MCF 10A (cell line): ENCODE measurements at places on chromosomes 7 and 10. TPM values are rescaled to one million over a fixed set of nuclear protein-coding genes. Genes with fewer than 3 reads are reported as not detected.
A peak's percentile ranks its signal among the peaks of the same experiment; 100 is the strongest.

DNA sequence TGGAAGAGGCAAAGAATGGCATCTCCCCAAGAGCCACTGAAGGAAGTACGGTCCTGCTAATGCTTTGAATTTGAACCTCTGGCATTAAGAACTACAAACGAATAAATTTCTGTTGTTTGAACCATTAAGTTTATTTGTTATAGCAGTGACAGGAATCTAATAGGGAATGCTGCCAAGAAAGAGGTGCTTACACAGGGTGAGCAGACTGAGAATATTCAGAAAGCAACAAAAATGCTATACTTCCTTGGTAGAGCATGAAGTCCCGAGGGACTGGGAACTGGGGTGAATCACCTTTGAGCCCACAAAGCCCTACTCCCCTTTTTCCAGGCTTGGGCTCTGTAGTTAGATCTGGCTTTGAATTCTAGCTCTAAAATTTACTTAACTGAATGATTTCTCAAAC lies 45.0 kb downstream of the PANK1 start:
- H3K4me1 ChIP-seq = no peaks in the 10 kb centered on the region
- H3K36me3 ChIP-seq = peaks cover 21% of the 10 kb centered on the region
- no peaks in the 10 kb centered on the region for H3K27me3 ChIP-seq
- no peak for DNase-seq
- H3K4me3 ChIP-seq = no peak overlapping the region

GRCh38 chr10:6033954-6034353 lies 28.2 kb downstream of the IL2RA start:
- no peak overlapping the region for H3K4me3 ChIP-seq
- H3K36me3 ChIP-seq = no peaks in the 10 kb centered on the region
- no peak for DNase-seq
- H3K27me3 ChIP-seq = peaks cover 38% of the 10 kb centered on the region
- no peaks in the 10 kb centered on the region for H3K4me1 ChIP-seq

- H3K36me3 ChIP-seq = no peaks in the 10 kb centered on the region
- H3K27me3 ChIP-seq = no peaks in the 10 kb centered on the region
- no peak overlapping the region for H3K4me3 ChIP-seq
- no peak for DNase-seq
Measured at GRCh38 chr7:569996-570800, 50.6 kb upstream of the PDGFA start.

DNA sequence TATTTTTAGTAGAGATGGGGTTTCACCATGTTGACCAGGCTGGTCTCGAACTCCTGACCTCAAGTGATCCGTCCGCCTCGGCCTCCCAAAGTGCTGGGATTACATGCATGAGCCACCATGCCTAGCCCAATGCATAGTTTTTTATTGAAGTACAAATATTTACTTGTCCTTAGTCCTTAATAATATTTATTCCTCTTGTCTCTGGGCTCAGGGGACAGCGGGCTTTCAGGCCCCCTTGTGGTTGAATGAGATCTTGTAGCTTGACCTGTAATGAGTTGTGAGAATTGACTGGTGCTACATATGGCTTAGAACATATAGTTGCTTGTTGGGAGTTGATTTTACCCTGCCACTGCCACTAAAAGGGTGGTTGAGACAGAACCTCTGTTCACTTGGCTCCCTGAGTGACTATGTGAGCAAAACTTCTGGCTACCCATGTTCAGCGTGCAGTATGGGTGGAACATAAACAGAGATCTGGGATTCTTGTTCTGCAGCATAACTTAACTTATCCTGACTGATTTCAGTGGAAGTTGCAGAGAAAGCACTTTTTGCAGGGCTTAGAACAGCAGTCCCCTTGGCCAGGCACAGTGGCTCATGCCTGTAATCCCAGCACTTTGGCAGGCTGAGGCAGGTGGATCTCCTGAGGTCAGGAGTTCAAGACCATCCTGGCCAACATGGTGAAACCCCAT lies 14.9 kb downstream of the CCL26 start:
- peaks cover 4% of the 10 kb centered on the region for H3K36me3 ChIP-seq
- peaks cover 1% of the 10 kb centered on the region for H3K4me1 ChIP-seq
- DNase-seq = peak; percentile 48
- H3K4me3 ChIP-seq = no peak overlapping the region
- no peaks in the 10 kb centered on the region for H3K27me3 ChIP-seq

DNA sequence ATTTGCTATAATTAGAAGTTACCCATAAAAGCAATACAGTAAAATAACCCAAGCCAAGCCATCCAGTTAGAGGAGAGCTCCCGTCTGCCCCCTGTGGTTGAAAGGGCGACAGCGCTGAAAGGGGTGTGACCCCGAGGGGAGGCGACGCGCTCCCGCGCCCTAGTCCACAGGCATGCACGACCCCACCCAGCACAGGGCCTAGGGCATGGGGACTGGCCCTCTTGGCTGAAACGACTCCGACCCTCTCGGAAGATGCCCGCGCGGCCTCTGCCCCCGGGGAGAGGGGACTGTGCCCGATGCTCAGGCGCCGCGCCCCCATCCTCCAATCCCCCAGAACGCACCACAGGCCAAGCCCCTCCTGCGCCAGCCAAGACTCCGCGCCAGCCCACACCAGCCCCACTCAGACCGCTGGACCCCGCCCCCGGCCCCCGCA lies 64.0 kb downstream of the CSGALNACT2 start:
- no peak overlapping the region for H3K27ac ChIP-seq
- H3K4me3 ChIP-seq = peak overlapping the region; percentile 45
- H3K36me3 ChIP-seq = no peaks in the 10 kb centered on the region
- no peaks in the 10 kb centered on the region for H3K4me1 ChIP-seq
- no peak for DNase-seq
- H3K27me3 ChIP-seq = no peaks in the 10 kb centered on the region

DNA sequence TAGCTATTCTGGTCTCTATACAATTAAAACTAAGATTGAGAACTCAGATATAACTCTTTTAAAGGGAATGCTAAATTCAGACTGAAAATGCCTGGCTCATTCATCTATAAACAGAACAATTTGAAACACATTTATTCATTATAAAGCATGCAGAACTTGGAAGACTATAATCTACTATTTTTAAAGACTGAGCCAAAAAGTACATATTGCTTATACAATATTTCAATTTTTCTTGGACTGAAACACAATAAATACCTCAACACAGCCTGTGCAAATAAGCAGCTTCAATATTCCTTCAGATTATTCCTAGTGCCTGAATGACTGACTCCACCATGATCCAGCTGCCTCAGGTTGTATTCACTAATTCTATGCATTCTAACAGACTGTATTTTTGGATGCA lies 15.5 kb upstream of the PHYH start:
- H3K36me3 ChIP-seq = peaks cover 29% of the 10 kb centered on the region
- H3K4me3 ChIP-seq = no peak overlapping the region
- H3K4me1 ChIP-seq = no peaks in the 10 kb centered on the region
- H3K27ac ChIP-seq = no peak overlapping the region

DNA sequence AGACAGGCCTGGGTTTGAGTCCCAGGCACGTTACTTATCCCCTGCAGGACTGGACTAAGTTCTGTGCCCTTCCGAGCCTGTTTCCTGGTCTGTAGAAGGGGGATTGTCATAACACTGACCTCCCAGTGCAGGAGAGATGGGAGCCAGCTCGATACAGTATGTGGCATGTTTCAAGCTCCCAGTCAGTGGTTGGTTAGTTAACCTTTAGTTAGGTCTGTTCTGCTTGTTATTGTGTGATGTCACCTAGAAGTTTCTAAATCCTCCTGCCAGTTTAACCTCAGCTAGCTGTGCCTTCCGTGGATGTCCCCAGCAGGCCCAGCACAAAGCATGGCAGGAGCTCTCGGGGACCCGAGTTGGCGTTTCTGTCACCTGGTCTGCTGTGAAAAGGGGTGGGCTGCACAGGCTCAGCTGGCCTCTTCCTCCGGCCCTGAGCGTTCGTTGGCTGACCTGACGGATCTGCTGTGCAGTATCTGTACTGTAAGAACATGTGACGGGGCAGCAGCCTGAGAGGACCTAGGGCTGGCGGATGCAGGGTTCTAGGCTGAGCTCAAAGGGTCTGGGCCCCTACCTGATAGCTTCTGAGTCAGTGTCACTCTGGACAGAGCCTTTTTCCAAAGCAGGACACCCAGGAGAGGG lies 53.0 kb downstream of the SPOCK2 start:
- no peak for DNase-seq
- no peak overlapping the region for H3K27ac ChIP-seq
- H3K27me3 ChIP-seq = no peaks in the 10 kb centered on the region
- no peak overlapping the region for H3K4me3 ChIP-seq
- no peaks in the 10 kb centered on the region for H3K4me1 ChIP-seq
- H3K36me3 ChIP-seq = no peaks in the 10 kb centered on the region

DNA sequence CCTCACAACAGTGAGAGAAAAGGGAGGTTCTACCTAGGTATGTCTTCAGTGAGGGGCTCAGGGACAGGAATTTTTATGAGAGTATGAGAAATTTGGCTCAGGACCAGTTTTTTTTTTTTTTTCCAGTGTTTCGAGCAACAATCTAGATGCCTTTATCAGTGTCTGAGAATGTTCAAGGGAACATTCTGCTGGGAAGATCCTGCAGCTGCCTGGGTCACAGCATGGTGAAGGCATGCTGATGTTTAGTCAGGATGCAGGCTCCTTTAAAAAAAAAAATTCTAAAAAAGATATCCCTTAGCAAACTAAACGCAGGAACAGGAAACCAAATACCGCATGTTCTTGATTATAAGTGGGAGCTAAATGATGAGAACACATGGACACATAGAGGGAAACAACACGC lies 31.0 kb downstream of the SBDS start:
- H3K27ac ChIP-seq = no peak overlapping the region
- H3K27me3 ChIP-seq = no peaks in the 10 kb centered on the region
- peaks cover 25% of the 10 kb centered on the region for H3K36me3 ChIP-seq
- no peaks in the 10 kb centered on the region for H3K4me1 ChIP-seq

DNA sequence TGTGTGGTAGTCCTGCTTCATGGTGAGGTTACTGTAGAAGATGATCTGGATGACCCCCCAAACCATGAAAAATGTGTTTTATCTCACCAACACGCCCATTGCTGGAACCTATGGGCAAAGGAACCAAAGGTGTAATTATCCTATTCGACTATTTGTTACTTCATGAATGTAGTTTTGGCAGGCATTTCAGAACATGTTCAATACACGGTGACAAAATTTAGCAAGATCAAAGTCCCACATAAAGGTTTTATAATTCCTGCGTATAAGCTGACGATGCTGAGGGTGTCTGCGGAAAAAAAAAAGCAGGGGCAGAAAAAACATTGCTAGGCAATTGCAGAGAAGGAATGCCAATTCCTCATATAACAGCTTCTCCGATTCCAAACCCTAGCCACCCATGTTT lies 13.3 kb downstream of the RAPGEF5 start:
- peaks cover 15% of the 10 kb centered on the region for H3K4me1 ChIP-seq
- H3K4me3 ChIP-seq = no peak overlapping the region
- no peaks in the 10 kb centered on the region for H3K27me3 ChIP-seq
- H3K27ac ChIP-seq = no peak overlapping the region
- peaks cover 1% of the 10 kb centered on the region for H3K36me3 ChIP-seq

- H3K36me3 ChIP-seq = no peaks in the 10 kb centered on the region
- H3K4me3 ChIP-seq = no peak overlapping the region
- no peak overlapping the region for H3K27ac ChIP-seq
- H3K4me1 ChIP-seq = no peaks in the 10 kb centered on the region
- no peak for DNase-seq
- peaks cover 58% of the 10 kb centered on the region for H3K27me3 ChIP-seq
Measured at GRCh38 chr7:15236952-15237351, 324.9 kb downstream of the AGMO start.

The MYO1G gene
- 0.14 and 0.15 TPM in 2 replicates for total RNA-seq

The AQP1 gene
- total RNA-seq = 0.71 TPM in 1 of 2 replicates, not detected in the other

The VAX1 gene
- not detected in 2 replicates for total RNA-seq

The PLEKHS1 gene
- total RNA-seq = not detected in 2 replicates

The ZNF511 gene
- total RNA-seq = 28.9 and 42.7 TPM in 2 replicates

The CRHR2 gene
- total RNA-seq = not detected in 2 replicates
